ENCODE measurements at places on chromosomes 2 and 18.

DNA sequence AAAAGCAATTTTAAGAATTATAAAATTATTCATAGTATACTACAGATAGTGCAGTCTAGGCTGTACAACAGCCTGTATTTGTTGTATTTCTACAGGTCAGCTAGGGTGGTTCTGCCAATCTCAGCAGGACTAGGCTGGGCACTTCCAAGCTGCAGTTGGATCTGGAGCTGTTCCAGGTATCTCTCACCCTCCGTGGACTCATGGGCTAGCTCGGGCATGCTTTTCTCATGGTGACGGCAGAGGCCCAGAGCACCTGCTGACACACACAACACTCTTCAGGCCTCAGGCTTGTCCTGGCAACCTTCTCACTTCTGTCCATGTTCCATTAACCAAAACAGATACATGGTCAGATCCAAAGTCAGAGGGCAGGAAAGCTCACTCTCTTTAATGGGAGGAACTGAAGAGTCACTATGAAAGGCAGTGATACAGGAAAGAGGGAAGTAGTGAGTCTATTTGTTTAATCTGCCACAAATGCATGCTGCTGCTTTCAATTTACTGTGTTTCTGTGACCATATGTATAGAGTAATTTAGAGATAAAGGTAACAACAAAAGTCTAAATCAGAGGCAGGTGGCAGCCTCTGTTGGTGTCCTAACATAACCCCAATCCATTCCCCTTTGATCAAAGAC lies 462.4 kb upstream of the ACVR2A start:
- DNase-seq: no peak

- no peak for DNase-seq
These were observed 13.1 kb upstream of the PHLPP1 start for GRCh38 chr18:62702259-62702658.

DNA sequence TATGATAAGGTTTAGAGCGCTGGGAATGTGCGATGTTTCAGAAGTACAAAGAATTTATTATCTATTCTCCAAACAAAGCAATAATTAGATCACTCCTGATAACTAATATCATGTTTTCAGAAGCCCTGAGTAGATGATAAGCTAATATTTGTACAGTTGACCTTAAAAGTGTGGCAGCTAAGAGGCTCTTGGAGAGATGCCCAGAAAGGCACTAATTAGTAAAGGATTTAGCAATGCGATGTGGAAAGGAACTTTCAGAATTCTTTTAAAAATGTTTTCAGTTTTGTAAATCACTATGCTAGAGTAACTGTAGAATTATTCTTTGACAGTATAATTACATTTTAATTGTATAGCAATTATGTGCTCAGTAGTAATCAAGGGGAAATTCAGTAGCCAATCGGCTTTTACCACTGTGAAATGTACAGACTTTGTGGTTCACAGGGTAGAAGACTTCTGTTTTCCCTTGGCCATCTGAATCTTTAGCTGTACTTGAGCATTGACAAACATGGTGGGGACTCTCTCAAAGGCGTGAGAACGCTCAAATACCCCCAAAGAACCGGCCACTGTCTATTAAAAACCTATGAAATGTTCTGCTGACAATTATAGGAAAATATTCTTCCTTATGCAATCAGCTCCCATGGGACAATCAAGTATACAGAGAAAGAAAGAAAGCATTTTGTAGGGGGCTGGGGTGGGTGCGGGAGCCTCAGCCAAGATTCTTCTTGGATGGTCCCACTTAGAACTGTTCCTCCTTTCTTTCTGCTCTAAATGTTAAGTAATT lies 262.8 kb upstream of the AGAP1 start:
- DNase-seq: no peak

- no peak for DNase-seq
These were observed 67.5 kb downstream of the SPATS2L start for GRCh38 chr2:200373973-200374416.

DNA sequence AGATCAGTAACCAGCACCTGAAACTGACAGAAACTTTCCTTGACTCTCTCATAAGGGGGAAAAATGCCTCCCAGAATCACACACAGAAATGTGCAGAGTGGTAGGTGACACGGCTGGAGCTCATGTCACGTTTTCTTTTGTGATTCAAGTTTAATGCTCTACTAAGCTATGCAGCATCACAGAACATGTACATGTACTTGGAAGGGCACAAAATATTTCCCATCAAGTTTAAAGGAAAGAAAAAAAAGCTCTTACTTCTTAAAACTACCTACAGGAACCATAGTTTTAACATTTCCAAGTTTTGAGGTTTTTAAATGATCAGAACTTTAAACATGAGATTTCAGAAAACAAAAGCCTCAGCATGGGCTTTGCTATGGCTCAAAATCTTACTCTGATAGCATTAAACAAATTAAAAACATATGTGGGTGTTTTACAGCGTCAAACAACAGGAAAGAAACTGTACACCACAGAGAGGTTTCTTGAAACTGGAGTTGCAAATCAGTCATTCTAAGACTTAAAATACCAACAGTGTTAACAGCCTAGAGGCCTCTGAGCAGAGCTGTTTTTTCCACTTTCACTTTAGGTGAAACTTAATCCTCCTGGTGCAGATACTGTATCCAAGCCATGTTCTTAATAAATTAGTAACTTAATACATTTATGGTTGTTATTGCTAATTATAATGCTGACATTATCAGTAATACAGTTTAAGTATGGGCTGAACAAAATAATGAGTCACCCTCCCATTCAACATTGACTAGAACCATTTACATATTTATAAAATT lies 30.1 kb downstream of the MBP start:
- DNase-seq: no peak

DNA sequence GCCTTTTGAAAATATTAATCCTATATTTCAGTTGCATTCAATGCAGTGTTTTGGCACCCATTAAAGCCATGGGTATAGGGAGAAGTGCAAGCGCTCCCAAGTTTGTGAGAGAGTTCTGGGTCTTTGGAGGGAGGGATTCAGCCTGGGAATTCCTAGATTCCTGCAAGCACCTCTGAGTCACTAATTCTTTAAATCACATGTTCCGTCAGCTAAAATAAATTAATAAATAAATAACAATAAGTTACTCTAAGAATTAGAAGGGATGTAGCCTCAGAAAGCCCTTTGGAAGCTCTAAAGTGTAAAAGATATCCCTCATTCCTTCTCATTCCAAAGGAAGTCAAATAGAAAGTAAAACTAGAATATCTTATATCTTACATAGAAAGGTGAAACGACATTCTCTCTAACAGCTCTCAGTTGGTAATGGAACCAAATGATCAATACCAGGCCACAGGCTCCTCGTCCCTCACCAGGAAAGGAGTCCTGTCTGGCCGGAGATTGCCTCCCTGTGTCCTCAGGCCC lies 222.4 kb upstream of the RBBP8 start:
- no peak for DNase-seq

DNA sequence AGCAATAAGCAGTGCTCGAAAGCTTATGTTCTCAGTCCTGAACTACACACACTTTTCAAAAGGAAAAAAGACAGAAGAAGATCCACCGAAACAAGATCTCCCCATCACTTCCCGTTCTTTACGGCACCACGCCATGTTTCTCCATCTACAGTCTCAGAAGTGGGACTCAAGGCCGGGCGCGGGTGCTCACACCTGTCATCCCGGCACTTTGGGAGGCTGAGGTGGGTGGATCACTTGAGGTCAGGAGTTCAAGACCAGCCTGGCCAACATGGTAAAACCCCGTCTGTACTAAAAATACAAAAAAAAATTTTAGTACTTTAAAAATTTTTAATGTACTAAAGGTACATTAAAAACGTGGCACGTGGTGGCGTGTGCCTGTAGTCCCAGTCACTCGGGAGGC lies 31.2 kb downstream of the ZNF516 start:
- no peak for DNase-seq

DNA sequence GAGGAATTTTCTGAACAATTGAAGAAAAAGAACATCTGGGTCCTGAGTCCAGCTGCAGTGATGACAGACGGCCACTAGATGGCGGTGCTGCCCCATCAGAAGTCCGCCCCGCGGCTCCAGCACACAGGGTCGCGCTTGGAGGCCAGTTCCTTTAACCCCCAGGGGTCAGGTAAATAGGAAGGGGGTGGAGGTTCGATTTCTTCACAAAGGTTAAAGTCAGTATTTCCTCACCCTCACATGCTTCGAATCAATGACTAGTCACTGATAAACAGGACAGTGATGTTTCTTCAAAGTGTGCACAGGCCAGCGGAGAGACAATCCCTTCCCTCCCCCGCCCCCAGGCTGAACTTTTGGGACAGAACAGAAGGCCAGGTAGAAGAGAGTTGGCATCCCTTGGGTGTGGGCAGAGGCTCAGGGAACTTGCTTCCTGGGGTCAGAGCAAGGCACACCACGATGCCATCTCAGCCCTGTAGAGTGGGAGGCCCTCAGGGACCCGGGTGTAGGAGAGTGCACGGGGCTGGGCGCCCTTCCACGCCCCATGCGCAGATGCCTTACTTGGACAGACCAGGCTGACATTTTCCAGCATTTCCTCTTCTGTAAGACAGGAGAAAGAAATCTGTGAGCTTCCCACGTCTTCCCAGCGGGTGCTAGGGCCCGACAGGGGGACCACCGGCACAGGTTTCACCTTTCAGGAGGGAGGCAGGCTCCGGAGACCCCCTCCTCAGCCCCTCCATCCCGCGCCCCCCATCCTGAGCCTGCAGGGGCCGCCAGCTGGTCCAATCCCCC lies 722 bp downstream of the APOB start:
- DNase-seq: peak; percentile 64

DNA sequence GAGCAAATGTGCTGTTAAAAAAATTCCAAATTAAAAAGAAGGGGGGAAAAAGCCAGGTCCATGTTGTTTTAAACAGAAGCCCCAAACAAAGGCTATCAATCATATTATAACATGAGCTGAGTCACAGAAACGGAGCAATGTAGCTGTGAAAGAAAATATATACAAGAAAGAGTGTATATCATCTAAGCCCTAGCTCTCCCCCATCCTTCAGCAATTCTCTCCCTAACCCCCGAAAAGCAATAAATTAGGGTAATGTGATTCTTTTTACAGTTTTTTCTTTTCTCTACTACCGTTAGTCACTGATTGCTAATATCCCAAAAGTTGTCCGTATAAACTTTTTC lies 25.3 kb downstream of the FEZ2 start:
- DNase-seq: no peak

DNA sequence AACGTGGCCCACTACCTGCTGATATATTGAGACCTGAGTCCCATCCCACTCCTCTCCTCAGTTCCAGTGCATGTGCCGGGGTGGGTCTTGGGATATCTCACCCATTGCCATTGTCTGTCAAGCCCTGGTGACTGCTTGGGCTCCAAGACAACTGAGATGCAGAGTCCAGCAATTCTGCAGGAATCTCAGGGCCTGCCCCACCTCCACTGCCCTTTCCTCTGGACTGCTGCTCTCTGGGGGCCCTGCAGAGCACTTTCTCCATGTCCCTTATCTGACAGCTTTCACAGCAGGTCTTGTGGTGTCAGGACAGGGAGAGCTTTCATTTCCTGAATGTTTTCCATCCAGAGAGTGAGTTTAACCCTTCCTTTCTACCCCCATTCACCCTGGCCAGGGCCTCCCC lies 152.9 kb downstream of the ARL4C start:
- no peak for DNase-seq

DNA sequence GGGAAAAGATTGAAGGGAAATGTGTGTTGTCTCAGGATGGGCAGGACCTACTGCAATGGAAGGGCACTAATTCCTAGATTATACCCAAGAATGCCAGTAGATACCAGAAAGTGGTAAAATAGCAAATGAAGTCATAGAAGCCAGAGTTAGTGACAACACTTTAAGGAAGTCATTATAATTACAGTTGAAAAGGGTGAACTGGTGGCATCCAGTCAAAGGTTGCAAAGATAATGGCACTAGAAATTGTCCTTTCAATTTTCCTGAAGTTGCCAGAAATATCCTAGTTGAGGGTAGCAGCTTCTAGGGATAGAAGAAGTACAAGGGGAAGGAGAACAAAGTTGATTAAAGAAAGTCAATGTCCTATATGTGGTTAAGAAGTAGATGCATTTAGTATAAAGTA lies 68.8 kb upstream of the GLS start:
- no peak for DNase-seq

- DNase-seq: no peak
These were observed 106.0 kb upstream of the CYP1B1 start for GRCh38 chr2:38181806-38182491.

DNA sequence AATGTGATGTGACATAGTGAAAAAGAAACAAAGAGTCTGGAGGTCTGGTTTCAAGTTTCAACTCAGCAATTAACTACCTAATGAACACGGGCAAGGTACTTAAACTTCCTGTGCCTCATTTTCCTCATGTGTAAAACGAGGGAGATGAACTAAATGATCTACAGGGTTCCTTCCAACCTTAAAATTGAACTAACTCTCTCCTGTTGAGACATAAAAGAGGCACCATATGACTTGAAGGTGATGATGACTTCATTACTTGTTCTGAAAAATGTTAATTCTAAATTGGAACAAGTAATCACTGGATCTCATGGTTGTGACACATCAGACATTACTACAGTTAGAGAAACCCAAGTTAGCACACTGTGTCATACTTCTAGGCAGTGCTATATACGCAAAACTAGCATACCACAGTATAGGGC lies 8.9 kb upstream of the REL start:
- DNase-seq: no peak

Data from hypothalamus (tissue), 51 donors.